ENCODE measurements at places on chromosomes 5 and 9.

- no peak for DNase-seq
These were observed 1640.3 kb upstream of the C9orf72 start for GRCh38 chr9:29213417-29214153.

DNA sequence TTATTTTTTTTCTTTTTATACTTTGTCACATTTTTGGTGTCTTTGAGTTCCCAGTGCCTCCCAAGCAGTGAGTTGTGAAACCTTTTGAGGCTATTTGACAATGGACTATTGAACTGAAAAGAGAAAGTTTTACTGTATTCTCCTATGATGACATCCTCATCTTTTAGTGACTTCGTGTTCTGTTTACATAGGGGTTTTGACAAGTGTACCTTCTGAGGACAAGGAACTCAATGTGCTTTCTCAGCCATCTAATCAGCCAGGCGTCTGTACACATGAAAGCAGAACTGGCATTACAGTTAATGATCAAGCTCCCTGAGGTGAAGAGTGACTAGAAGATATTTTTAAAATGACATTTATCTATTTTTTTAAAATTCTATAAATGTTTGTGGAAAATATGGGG is 175.5 kb downstream of the ANXA1 start:
- DNase-seq = no peak

DNA sequence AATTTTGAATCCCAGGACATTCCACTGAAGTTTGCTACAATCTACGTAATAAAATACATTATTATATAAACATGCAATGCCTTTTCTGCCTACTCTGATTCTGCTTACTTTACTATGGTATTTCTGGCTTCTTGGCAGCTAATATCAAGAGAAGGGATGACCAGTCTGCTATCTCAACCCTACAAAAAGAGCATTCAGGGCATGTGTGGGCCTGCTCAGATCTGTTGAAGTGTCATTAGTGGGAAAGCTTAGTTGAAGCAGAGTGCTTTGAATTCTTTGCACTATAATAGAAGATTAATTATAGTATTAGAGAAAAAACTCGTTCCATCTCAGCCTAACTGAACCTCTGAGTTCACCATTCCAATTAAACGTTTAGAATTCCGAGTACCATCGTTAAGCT is 339.5 kb upstream of the ISL1 start:
- DNase-seq = no peak

GRCh38 chr5:55188656-55189540 is 15.9 kb upstream of the CDC20B start:
- DNase-seq = no peak

- no peak for DNase-seq
These were observed 201.3 kb downstream of the HINT1 start for GRCh38 chr5:130963798-130964197.

DNA sequence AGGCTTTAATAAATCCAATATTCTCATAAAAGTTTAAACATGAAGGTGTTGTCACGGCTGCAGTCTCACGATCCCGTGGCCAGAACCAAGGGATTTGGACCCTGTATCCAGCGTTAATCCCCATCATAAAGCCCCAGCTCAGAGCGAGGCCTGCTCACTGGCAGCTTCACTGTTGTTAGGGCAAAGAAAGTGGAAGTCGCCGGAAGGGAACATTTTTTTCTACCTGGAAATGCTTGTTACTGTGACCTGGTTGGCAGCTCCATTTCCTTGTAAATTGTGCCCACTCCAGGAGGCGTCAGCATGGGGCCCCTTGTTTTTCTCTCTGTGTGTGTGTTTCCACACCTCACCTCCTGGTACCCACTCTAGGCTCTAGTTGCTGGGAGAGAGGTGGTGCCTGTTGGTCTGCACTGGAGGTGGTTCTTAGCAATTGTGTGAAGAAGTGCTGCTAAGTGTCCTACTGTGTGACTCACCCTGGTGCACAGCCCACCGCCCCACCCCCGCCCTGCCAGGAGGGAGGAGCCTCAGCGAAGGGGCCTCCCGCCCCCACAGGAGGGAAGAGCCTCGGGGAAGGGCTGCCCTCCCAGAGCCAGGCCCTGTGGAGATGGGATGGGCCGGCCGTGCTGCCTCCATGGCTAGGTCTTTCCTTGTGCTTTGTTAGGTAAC is 105.1 kb downstream of the EHMT1 start:
- DNase-seq = no peak
